Activated CD8-positive, alpha-beta memory T cell treated with anti-CD3 and anti-CD28 coated beads for 48 hours (primary cell): ENCODE measurements at places on chromosomes 7 and 10.

DNA sequence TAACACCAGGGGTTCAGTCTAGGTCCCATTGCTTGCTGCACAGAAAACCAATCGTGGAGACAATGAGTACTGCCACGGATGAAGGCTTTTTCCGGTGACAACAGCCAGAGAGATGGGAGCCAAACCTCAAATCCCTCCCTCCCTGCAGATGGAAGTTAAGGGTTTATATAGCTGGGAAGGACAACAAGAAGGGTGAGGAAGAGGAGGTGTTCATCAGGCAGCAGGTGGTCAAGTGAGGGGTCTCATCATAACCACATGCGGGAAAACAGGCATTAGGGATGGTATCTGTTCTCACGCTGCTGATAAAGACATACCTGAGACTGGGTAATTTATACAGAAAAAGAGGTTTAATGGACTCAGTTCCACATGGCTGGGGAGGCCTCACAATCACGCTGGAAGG is 91.3 kb downstream of the MKX start:
- no peak for DNase-seq

GRCh38 chr10:60406182-60406581 is 16.5 kb upstream of the ANK3 start:
- no peak for DNase-seq

DNA sequence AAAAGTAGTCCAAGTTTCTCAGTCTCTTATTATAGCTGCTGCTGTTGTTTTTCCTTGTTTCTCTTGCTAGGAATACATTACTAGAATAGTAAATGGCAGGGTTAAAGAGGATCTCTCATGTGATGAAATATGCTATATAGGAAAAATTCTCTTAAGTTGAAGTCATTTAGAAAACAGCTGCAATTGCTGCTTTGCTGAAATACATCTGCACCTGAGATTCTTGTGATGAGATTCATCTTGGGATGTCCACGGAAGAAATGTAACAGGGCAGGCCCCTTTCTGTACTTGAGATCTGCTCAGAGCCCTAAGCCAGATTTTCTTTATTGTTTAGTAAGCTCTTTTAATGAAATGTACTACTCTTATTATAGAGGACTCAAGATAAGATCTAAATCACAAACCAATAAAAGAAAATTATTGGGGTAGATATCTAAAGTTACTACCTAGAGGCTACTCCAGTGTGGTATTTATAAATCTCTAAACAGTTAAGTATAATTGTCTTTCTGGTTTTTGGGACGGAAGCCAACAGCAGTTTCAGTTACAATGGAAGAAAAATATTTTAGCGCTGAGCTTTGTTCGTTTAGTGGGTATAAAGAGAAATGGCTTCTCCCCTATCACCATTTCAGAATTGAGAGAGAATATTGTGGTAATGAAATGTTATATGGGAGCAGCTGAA is 701.5 kb downstream of the KCNMA1 start:
- no peak for DNase-seq

DNA sequence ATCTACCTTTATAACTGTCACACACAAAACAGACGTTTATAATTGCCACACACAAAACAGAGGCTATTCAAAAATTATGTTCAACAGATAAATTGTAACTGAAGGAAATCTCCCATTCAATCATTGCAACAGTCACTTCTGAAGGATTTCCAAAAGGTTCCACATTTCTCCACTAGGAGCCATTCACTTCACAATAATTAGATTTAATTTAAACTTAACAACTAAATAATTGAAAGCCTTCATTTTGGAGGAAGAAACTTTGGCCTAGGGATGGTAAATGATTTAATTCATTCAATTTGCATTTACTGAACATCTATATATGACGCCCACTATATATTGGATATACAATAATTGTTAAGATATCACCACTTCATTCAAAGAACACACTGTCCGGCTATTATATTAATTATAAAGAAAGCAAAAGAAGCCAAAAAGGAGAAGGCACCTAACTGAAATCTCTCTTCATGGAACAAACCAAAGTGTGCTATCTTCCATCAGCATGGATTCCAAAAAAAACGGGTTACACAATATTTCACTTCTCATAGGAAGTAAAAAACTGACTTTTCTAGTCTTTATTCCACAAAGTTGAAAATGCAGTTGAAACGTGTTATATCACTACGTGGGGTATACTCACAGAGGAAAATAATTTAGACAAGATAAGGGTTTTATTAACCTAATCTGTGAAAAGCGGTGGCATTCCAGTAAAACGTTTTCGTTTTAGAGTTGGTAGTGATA is 1.7 kb downstream of the ATAD1 start:
- no peak for DNase-seq
